ENCODE measurements at places on chromosomes 16 and 17.

DNA sequence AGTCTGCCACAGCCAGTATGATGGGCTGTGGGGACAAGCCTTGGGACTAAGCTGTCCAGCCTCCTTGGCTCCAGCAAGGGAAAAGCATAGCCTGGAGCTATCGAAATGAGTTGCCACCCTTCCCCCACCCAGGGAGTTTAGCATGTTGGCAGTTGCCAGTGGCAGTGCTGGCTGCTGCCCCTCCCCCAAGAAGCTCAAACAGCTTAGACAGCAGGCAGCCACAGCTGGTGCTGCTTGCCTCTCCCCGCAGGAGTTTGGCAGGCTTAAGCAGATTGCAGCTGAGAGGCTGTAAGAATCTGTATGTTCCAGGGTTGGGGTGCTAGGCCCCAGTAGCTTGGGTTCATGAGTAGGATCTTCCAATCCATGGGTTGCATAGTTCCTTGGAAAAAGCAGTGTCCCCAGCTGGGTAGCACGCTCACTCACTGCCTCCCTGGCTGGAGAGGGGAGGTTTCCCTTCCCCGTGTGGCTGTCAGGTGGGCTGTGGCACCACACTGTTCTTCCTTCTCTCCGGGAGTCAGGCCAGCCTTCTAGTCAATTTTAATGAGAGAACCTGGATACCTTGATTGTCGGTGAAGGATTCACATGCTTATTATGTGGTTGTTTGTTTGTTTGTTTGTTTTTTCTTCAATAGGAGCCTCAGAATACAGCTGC is 506.1 kb downstream of the CDH11 start:
- no peak for DNase-seq

GRCh38 chr17:696369-696768 is 18.3 kb downstream of the VPS53 start:
- DNase-seq, result no peak

GRCh38 chr16:8199390-8199789 is 390.9 kb downstream of the TMEM114 start:
- DNase-seq, result no peak

DNA sequence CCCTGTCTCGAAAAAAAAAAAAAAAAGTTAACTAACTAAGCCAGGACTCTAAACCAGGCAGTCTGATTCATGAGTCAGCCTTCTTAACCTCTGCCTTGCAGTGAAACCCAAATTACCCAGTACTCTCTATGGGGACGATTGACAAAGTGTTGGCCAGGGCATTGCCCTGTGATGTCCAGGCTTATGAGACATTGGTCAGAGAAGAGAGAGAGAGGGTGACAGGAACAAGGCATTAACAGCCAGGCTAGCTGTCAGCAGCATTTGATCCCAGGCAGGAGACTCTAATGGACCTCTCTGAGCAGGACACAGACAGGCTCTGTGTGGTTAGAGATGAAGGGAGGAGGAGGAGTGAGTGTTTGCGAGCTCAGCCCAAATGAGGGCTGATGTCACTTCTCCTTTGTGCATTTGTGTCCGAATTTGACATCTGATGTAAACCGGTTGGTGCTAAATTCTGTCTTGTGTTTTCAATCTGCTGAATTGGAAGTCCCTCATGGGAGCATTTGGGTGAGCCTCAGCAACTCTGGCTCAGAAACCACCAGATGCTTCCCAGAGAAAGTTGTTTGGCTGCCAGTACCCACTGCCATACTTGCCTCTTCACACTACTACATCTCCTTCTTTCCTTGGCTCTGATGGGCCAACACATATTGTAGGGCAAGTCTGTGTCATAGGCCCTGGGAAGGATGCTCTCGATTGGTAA is 4.3 kb upstream of the MYL4 start:
- no peak for DNase-seq
